ENCODE measurements at places on chromosomes 1 and 21.

DNA sequence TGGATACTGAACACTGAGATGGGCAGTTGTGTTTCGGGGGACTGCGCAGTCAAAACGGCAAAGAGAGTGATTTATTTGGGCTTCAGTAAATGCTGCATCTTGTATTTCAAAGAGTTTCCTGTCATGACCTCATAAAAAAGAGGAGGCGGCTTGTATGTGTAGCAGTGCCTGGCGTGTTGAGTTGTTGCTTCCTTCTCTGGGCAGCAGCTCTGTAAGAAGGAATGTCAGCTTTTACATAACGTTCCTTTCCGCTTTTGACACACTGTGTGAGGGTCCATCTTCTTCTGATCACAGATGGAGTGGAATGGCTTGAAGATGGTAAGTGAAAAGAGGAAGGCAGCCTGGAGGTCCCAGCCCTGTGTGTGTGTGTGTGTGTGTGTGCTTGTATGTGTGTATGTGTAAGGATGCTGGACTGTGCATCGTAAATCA lies 941 bp downstream of the ELAVL4 start:
- DNase-seq, result peak; percentile 70

- DNase-seq, result no peak
These were observed 998.5 kb downstream of the ADGRL2 start for GRCh38 chr1:82799261-82799660.

DNA sequence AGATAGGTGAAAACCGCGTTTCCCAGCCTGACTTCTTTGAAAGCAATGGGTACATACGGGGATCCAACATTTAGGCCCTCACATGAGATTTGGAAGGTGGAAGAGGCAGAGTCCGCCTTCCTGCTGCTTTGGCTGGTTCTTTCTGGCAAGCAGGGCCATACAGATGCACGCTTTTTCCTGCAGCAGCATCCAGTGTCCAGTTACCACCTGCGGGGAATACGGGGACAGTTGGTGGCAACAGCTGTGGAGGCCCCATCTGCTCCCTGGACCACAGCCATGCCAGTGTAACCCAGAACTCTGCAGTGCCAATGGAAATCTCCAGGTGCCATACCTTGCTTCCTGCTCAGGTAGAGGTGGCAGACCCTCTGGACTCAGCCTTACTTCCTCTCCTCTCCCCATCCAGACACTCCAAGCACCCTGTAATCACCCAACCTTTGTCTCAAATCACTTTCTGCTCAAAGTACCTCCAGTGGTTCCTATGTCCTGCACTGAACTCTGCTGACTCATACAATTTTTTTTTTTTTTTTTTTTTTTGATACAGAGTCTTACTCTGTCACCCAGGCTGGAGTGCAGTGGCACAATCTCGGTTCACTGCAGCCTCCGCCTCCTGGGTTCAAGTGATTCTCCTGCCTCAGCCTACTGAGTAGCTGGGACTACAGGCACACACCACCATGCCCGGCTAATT lies 68.3 kb downstream of the SLC16A1 start:
- no peak for DNase-seq

- DNase-seq, result no peak
These were observed 163.8 kb upstream of the KCNK2 start for GRCh38 chr1:214918745-214919144.

DNA sequence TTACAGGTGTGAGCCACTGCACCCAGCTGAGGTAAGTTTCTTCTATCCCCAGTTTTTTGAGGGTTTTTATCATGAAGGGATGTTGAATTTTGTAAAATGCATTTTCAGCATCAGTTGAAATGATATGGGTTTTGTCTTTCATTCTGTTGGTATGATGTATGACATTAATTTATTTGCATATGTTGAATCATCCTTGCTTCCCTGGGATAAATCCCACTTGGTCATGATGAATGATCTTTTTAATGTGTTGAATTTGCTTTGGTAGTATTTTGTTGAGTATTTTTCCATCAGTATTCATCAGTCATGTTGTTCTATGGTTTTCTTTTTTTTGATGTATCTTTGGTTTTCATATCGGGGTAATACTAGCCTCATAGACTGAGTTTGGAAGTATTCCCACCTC lies 141.0 kb downstream of the RPS6KC1 start:
- DNase-seq, result no peak

- DNase-seq, result no peak
These were observed 6.5 kb downstream of the SYNC start for GRCh38 chr1:32696041-32696440.

GRCh38 chr1:2526824-2527555 lies 594 bp upstream of the PANK4 start:
- peak; percentile 76 for DNase-seq

Measured in adrenal gland (tissue), 19 donors.